T follicular helper cell (primary cell): ENCODE measurements at places on chromosomes 12 and 14.

- DNase-seq = no peak
Measured at GRCh38 chr14:28773861-28774691, 7.5 kb downstream of the FOXG1 start.

DNA sequence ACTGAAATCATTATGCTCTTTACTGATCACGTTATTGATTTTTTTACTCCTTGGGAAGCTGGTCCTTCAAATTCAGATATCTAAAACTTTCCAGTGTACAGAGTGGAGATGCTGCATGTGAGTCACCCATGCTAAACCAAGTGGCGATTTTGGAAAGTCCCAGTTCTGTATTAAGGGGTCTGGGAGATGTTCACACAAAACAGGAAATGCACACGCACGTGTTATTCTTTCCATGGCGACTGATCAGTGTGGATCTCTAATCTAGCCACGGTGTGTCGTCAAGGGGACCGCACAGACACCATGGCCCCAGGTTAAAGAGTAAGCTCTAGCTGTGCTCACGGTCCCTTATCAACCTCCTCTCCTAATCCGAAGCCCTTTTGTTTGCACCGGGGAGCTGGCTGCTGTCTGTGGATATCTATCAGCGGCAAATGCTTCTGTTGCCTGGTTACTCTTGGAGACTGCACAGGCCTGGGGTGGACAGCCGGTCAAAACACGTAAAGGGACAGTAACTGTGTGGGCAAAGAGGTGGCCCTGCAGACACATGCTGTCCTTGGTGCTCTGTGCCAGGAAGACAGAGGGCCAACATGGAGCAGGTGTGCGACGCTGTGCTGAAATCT is 96.6 kb downstream of the RIMBP2 start:
- DNase-seq = no peak

GRCh38 chr14:56208520-56208919 is 90.3 kb downstream of the PELI2 start:
- no peak for DNase-seq

DNA sequence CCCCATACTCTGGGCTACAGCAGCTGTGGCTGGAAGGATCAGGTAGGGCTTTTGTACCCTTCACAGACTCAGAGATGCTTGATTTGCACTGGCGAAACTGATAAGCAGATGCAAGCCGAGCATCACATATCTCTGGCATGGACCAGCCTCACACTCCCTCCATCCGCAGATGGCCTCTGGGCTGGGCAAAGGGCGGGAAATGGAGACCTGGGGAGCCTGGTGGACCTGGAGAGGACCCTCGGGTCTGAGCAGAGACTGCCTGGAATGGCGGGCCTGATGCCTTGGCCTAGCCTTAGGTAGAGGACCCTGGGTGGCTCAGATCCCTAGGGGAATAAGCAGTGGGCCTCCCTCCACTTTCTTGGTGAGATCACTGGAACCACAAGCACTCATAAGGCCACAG is 53.2 kb downstream of the GALNT16 start:
- no peak for DNase-seq

GRCh38 chr14:99971087-99971940 is 93.9 kb upstream of the EVL start:
- DNase-seq = peak; percentile 73

DNA sequence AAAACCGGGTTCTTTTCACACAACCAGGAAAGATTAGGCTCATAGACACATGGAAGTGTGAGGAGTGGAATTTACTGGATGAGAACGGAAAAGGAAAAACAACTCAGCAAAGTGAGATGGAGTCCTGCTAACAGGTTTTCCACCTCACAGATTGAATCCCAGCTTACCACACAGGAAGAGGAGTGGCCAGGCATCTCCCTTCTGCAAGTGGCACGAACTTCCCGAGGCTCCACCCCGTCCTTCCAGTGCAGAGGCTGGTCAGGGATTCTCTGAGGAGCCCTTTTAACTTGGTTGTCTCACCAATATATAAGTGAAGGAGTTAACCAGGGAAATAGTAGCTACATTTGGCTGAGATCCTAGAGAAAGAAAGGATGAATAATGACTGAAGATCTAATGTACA is 102.8 kb downstream of the SCAF11 start:
- DNase-seq = no peak

GRCh38 chr12:52036587-52037171 is 14.6 kb upstream of the NR4A1 start:
- peak; percentile 85 for DNase-seq

DNA sequence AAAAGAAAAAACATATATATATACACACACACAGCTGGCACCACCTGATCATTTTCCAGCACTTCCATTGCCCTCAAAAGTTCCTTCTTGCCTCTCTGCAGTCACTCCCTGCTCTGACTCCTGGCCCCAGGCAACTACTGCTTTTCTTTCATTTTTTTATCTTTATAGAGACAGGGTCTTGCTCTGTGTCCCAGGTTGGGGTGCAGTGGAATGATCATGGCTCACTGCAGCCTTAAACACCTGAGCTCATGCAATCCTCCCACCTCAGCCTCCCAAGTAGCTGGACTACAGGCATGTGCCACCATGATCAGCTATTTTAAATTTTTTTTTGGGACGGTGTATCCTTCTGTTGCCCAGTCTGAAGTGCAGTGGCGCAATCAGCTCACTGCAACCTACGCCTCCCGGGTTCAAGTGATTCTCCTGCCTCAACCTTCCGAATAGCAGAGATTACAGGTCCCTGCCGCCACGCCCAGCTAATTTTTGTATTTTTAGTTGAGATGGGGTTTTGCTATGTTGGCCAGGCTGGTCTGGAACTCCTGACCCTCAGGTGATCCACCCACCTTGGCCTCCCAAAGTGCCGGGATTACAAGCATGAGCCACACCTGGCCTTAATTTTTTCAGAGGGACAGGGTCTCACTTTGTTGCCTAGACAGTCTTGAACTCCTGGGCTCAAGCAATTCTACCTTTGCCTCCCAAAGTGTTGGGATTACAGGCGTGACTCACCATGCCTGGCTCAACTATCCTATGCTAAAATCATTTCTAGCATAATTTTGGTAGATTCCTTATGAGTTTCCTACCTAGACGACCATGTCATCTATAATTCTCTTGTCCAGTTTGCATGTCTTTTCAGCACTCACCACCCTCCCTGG is 7.8 kb downstream of the HSP90AA1 start:
- no peak for DNase-seq

DNA sequence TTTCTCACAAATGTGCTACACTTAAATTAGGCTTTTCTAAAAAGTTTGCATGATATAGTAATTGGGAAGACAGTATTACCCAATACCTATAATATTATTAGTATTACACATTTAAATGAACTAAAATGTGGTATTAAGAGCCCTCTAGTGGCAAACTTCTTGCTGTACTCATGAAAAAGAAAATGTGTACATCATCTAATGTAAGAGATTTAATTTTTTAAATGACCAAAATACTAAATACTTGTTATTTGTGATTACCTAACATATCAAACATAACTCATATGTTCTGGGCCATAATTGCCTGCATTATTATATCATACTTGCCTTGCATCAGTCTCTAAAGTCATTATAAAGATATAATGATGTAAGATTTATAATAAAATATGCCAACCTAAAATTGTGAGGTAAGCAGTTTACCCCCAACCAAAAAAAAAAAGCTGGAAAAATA is 64.2 kb downstream of the DNAI7 start:
- DNase-seq = no peak

DNA sequence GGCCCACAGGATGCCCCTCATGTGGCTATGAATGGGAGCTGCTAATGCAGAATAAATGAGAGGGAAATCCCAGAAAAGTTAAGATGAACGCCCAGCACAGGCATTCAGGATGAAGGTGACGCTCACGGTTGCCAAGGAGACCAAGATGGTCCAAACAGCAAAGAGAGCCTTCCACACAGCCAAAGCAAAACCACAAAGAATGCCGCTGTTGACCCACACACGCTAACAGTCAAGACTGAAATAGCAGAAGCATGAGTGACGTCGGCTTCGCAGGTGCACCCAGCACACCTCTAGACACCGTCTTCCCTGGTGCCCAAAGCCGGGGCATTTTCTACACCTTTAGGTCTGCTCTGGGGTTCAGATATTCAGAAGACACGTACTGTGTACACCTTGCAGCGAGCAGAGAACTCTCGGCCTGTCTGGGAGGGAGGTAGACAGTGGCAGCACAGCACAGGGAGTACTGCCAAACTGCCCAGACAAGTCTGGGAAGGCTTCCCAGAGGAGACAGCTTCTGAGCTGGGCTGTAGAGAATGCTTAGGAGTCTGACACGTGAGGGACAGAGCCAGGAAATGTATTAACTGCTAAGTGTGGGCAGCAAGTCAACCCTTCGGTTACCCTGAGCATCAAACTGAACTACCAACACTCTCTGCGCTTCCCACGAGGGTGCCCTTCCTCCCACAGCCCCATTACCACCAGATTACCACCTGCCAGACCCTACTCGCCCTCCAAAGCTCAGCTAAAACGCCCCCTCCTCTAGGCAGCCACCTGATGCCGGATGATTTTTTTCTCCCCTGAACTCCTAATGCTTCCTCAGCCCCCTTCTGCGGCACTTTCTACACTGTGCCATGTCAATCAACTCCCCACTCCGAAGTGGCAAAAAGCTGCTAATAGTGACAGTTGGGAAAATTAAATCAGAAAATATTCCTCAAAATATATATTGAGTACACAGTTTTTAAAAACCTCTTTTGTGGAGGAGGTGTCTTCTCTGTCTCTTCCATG is 50.1 kb downstream of the CCDC88C start:
- DNase-seq = peak; percentile 86

GRCh38 chr12:57416039-57416996 is 14.5 kb downstream of the R3HDM2 start:
- DNase-seq = no peak

DNA sequence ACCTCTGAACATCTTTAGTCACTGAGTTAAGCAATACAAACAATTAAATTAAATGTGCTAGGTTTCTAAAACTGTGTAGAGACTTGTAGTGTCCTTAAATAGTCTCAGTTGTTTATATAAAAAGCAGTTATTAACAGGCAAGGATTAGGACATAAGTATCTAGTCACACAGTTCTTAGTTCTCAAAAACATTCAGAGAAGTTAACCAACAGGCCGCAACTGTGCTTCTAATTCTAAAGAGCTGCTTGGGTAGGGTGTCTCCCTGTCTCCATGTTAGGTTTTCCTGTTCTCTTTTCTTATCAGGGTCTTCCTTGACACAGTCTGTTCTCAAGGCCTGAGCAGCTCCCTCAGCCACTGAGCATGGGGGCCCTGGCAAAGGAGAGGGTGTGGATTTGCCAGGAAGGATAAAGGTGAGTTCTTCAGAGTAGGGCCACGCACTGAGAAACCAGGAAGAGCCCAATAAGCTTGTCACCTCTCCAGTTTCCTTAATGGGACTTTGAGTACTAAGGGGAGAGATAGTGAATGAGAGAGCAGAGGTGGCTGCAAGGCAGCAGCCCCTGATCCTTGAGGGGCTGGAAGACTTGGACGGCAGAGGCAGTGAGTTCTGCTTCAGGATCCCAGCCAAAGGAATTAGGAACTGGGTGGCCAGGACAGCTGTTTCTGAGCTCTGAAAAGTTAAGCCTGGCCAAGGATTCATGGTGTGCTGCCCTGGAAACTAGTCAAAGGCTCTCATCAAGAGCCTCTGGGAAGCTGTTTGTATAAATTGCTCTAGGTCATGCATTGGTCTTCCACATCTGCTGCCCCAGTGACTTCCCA is 177.3 kb downstream of the MYRFL start:
- no peak for DNase-seq

GRCh38 chr14:62776300-62776699 is 269.0 kb downstream of the KCNH5 start:
- DNase-seq = no peak

DNA sequence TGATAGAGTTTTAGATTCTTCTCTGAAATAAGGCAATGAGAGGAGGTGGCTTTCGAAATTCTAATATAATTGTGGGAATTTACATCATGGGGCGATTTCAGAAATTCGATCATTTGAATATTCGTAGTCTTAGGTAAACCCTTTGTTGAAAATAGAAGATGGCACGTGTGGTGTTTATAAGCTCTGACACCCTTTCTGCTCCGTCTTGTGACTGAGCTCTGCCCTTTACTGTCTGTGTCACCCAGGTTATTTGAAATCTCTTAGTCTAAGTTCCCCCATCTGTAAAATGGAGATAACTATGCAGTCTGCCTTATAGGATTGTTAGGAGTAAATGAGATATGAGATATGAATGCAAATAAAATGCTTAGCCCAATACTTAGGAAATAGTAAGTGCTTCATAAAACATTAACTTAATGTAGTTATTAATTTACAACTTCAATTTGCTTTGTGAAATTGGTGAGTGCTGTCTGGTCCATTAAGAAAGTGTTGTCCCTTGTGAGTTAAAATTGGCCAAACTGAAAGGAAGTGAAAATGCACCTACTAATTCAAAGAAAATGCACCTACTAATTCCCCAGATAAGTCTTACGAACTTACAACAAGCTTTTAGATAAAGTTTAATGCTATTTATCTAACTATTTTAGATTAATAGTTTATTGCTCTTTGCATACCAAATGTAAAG is 1.5 kb downstream of the BMAL2 start:
- no peak for DNase-seq

- no peak for DNase-seq
Measured at GRCh38 chr12:5520831-5521230, 88.9 kb downstream of the NTF3 start.

DNA sequence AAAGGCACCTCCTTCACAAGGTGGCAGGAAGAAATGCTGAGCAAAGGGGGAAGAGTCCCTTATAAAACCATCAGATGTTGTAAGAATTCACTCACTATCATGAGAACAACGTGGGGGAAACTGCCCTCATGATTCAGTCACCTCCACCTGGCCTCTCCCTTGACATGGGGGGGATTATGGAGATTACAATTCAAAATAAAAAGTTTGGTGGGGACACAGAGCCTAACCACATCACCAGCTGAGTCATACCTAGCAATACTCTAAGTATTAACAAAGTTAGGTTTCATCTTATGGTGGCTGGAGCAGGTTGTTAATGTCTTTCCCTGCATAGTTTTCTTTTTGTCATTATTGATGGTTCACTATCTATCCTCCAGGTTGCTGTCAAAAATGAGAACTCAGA is 113.2 kb upstream of the PPFIA2 start:
- no peak for DNase-seq

DNA sequence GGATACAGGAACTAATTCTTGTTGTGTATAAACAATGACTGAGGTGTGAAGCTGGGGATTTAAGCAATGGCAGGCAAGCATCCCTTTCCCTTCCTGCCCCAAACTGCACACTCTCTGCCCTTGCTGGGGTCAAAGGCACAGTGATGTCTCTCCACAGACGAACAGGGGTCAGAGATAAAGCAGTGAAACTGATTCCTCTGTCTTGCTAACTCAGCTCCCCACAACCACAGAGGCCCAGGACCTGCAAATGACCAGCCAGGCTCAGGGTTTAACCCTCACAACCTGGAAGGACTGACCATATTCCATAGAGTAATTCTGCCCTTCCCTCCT is 67.2 kb downstream of the CCDC88C start:
- DNase-seq = no peak
